Activated CD4-positive, alpha-beta T cell treated with anti-CD3 and anti-CD28 coated beads, Interleukin-2, amount 50 U/mL, for 4 hours (primary cell): ENCODE measurements at places on chromosomes 11 and 22.

- DNase-seq, result no peak
These were observed 60.1 kb downstream of the PDE3B start for GRCh38 chr11:14703731-14704130.

GRCh38 chr11:103601225-103601846 lies 435.1 kb upstream of the DDI1 start:
- no peak for DNase-seq

GRCh38 chr11:11848891-11849746 lies 7.3 kb downstream of the USP47 start:
- DNase-seq, result peak; percentile 47

DNA sequence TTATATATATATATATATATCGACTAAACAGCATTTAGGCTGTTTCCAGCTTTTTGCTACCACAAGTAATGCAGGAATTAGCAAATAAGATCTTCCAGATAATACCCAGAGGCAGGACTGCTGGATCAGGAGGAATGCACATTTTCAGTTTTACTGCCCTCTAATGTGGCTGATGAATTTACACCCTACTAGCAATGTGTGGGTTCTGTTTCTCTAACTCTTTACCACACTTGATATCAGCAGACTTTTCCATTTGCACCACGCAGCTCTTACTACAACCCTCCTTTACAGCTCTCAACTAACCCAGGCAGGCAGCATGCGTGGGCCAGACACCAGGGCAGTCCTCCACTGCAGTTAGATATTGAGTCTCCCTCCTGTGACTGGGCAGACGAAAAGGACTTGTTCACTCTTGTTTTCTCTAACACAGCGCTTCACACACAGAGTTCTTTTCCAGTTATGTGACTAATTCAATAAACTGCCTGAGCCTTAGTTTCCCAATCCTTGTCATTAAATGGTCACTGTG lies 67.7 kb downstream of the IGLL5 start:
- DNase-seq, result no peak

DNA sequence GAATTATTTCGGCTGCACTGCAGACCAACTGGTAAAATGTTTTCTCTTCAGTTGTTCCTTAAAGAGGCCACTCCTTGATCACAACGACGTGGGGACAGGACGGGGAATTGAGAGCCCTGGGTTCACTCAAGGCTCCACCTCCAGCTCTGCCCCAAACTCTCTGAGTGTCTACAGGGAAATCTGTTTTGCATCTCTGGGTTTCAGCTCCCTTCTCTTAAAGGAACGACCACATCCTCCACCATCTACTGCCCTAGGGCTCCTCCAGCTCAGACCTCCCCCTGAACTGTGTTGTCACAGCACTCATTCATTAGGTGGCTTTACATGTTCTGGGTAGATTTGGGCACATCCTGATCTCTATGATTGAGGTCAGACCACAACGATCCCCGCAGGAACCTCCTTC lies 5.1 kb upstream of the PPFIA1 start:
- no peak for DNase-seq

DNA sequence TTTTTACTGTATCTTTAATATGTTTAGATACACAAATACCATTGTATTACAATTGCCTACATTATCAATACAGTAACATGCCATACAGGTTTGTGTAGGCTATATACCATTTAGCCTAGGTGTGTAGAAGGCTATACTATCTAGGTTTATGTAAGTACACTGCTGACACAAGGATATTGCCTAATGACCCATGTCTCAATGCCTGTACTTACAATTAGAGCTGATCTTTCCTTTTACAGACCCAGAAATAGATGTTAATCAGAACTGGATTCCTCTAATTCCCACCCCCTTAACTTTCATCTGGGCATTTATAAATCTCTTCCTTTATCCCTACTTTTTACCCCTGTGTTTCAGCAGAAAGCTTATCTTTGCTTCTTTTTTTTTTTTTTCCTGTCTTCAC lies 229.5 kb downstream of the METTL15 start:
- DNase-seq, result no peak

DNA sequence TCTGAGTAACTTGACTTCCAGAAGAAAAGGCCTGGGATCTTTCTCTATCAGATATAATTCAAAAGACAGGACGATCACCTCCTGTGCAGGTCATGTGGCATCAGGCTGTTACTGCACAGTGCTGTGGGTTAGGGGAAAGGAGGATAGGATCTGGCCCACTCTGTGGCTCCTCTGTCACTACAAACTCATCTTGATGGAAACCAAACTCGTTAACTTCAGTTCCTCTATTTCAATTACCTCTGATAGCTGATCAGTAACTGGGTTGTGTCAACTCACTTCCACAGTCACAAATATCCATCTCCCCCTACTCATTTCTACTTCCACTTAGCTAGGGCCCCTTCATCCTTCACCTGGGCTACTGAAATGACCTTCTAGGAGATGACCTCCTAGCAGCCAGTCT lies 95.2 kb downstream of the RCN1 start:
- no peak for DNase-seq

- no peak for DNase-seq
These were observed 45.5 kb downstream of the PIWIL3 start for GRCh38 chr22:24728790-24729637.

GRCh38 chr11:126497581-126498122 lies 142.2 kb downstream of the ST3GAL4 start:
- DNase-seq, result no peak

DNA sequence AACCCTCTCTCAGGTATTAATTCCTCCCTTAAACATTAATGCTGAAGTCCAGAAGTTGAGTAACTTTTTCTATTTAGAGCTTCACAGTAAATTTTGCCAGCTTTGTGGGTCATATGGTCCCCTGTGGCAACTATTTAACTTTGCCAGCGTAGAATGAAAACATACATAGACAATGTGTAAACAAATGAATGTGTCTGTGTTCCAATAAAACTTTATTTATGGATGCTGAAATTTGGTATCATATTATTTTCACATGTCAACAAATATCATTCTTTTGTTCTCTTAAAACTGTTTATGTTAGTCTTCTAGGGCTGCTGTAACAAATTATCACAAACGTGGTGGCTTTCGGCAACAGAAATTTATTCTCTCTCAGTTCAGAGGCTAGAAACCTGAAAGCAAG lies 85.1 kb downstream of the TMEM135 start:
- DNase-seq, result no peak

- DNase-seq, result no peak
These were observed at the start of gene PLAAT2 for GRCh38 chr11:63563201-63564055. TSS of gene PLAAT2 (minus strand) at chr11:63563379. CDS start at chr11:63563324, 55 bp downstream.

GRCh38 chr11:696955-697491 lies 1.4 kb downstream of the TMEM80 start:
- no peak for DNase-seq

GRCh38 chr22:49548356-49549202 lies 279.1 kb downstream of the BRD1 start:
- no peak for DNase-seq

DNA sequence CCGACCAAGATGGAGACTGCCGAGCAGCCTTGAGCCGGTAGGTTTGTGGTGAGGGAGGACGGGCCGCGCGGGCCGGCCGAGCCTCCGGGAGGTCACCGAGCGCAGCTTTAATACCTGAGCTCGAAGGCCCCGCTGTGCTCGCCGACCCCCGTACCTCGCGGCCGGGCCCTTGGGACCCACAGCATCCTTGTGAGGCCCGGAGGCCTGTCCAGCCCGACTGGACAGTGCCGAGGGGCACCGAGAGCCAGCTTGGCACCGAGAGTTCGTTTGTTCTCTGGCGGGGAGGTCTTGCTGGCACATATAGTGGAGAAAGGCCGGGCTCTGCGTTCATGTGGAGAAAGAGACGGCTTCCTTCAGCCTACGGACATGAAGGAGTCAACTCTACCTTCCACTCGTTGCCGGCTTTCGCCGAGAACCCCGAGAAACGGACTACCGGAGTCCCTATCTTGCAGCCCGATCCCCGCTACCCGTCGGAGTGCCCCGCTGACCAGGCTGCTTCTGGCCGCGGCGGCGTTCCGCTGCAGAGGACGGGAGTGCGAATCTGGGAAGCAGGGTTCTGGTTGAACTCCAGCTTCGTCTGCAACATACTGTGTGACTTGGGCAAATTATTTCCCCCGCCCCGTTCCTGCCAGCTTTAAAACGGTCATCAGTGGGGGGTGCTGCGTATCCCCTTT lies 349 bp downstream of the TSSC4 start:
- DNase-seq, result no peak

GRCh38 chr11:20874358-20874757 lies 205.0 kb downstream of the NELL1 start:
- DNase-seq, result no peak

- DNase-seq, result no peak
These were observed 19.1 kb downstream of the SYT13 start for GRCh38 chr11:45267052-45267451.

DNA sequence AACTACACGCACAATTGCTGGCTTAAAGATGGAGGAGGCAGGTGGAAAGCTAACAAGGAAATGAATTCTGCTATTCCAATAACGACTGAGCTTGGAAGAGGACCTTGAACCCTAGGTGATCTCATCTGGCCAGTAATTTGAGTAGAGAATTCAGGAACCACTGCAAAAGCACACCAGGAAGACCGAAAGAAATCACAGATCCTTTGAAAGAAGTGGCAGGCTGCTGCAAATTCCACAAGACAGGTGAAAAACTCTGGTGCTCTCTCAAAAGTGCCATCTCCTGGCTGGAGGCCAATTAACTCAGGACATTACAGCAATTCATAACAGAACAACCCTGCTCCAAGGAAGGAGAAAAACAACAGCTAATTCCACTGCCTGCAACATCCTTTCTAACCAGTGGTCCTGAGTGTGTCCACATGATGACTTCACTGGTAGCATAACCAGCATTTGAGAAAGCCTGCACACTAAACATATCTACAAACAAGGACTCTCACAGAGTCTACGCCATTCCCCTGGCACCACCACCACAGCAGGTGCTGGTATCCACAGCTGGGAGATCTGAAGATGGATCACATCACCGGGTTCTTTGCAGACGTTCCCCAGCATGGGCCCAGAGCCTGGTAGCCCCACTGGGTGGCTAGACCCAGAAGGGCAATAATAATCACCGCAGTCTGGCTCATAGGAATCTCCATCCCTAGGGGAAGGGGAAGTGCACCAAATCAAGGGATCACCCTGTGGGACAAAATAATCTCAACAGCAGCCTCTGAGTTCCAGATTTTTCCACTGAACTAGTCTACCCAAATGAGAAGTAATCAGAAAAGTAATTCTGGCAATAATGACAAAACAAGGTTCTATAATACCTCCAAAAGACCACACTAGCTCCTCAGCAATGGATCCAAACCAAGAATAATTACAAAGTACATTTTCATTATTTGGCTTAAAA lies 44.9 kb upstream of the CLTCL1 start:
- no peak for DNase-seq
